Cerebellum (tissue), 4 donors: ENCODE measurements at places on chromosomes 11 and 22. TPM values are rescaled to one million over a fixed set of nuclear protein-coding genes. Genes with fewer than 3 reads are reported as not detected.

DNA sequence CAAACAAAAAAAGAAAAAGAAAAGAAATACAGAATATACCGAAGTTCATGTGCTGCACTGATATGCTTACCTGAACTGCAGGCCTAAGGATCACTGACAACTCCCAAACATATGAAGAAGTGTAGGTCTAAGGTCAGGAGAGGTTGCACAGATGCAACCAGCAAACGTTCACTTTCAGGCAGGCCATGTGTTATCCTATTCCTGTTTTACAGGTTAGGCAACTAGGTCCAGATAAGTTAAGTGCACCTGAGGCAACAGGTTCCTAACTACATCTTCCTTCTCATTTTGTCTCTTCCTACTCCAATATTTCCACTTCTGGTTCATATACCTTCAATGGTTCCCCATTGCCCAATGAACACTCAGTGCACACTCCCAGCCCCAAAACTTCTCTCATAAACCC is 15.1 kb downstream of the PI4KA start:
- DNase-seq: no peak

MAJIN gene
- not detected for total RNA-seq

- DNase-seq: peak; percentile 31
These were observed 70.0 kb upstream of the IGLL5 start for GRCh38 chr22:22817468-22818201.

SHISAL1 gene
- total RNA-seq: 14.6 TPM

LAYN gene
- total RNA-seq: 1.9 TPM

- DNase-seq: no peak
These were observed 28.3 kb downstream of the GRIK4 start for GRCh38 chr11:120539667-120540369.

GRCh38 chr22:21450858-21451353 is 16.3 kb upstream of the TMEM191C start:
- DNase-seq: no peak

B4GALNT4 gene
- total RNA-seq: 59.2 TPM

- DNase-seq: no peak
These were observed 25.7 kb downstream of the CEP57 start for GRCh38 chr11:95816037-95816436.

- no peak for DNase-seq
These were observed 621 bp downstream of the KCNC1 start for GRCh38 chr11:17734986-17735817.

- DNase-seq: no peak
These were observed 25.8 kb upstream of the SERPIND1 start for GRCh38 chr22:20748082-20748481.

GRCh38 chr11:8567602-8568198 is 26.3 kb downstream of the STK33 start:
- DNase-seq: no peak
